ENCODE measurements at places on chromosomes 5 and 9. TPM values are rescaled to one million over a fixed set of nuclear protein-coding genes. Genes with fewer than 3 reads are reported as not detected.

GRCh38 chr5:180960209-180960608 is 28.4 kb upstream of the BTNL3 start:
- DNase-seq: peak; percentile 1

- DNase-seq: peak; percentile 49
Measured at GRCh38 chr9:5518171-5518936, 8.0 kb downstream of the PDCD1LG2 start.

GRCh38 chr5:69167493-69167855 is 524 bp downstream of the CCNB1 start:
- peak; percentile 13 for DNase-seq

The YTHDC2 gene
- 14.4 TPM for total RNA-seq

The PCDHGB6 gene
- 0.32 TPM for total RNA-seq

GRCh38 chr5:92863666-92864065 is 717.4 kb downstream of the NR2F1-AS1 start:
- DNase-seq: no peak

All from LHCN-M2 (cell line).